Myocyte (in vitro differentiated cells): ENCODE measurements at places on chromosomes 4 and X. TPM values are rescaled to one million over a fixed set of nuclear protein-coding genes. Genes with fewer than 3 reads are reported as not detected.

The ERAS gene
- total RNA-seq, result not detected in 2 replicates

The MAGEA4 gene
- not detected in 2 replicates for total RNA-seq

The LEF1 gene
- 3.0 and 7.3 TPM in 2 replicates for total RNA-seq

The FAM9C gene
- 0.40 and 6.3 TPM in 2 replicates for total RNA-seq

The NDNF gene
- not detected in 2 replicates for total RNA-seq

The CENPVL3 gene
- 0.21 and 0.31 TPM in 2 replicates for total RNA-seq

DNA sequence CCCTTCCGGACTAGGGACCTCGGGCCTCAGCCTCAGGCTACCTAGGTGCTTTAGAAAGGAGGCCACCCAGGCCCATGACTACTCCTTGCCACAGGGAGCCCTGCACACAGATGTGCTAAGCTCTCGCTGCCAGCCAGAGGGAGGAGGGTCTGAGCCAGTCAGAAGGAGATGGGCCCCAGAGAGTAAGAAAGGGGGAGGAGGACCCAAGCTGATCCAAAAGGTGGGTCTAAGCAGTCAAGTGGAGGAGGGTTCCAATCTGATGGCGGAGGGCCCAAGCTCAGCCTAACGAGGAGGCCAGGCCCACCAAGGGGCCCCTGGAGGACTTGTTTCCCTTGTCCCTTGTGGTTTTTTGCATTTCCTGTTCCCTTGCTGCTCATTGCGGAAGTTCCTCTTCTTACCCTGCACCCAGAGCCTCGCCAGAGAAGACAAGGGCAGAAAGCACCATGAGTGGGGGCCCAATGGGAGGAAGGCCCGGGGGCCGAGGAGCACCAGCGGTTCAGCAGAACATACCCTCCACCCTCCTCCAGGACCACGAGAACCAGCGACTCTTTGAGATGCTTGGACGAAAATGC lies at the start of gene WAS:
Gene WAS, plus strand, starts transcription at position 389 of the 572 bp plus-strand sequence. Its CDS starts 55 bp downstream, at position 444.
- DNase-seq, result no peak

GRCh38 chr4:1727117-1728031 lies 6.1 kb downstream of the TACC3 start:
- DNase-seq, result peak; percentile 32

- no peak for DNase-seq
Measured at GRCh38 chr4:110265001-110265400, 66.6 kb upstream of the ELOVL6 start.

- no peak for DNase-seq
Measured at GRCh38 chr4:167955006-167955405, 137.3 kb upstream of the ANXA10 start.

DNA sequence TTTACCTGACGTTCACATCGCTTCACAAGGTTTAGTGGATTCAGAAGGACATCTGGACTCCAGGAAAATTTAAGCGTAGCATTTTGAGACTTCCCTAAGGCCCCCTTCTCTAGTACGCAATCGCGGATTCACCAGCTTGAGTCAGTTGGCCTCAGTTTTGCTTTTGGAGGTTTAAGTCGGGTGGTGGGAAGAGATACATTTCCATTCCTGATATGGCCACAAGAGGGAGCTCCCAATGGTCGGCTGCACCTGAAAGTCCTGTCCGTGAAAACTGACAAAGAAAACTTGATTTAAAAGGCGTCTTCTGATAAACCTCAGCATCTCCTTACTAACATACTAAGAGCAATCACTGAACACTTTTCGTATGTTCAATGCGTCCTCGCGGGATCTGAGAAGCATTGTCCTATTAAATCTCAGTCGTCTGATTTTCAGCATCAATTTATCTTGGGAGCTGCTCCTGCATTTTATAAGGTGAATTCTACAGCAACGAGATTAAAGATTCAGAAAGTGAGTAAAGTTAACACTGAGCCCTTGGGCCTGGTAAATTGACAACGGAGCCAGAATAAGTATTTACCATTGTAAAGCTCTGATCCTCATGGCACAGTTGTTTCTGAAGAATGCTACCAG lies 50.6 kb downstream of the LGI2 start:
- DNase-seq, result peak; percentile 64

- peak; percentile 76 for DNase-seq
Measured at GRCh38 chr4:41212616-41213203, 1.6 kb downstream of the APBB2 start.

- DNase-seq, result no peak
Measured at GRCh38 chrX:144335402-144335801, 451.5 kb downstream of the UBE2NL start.

DNA sequence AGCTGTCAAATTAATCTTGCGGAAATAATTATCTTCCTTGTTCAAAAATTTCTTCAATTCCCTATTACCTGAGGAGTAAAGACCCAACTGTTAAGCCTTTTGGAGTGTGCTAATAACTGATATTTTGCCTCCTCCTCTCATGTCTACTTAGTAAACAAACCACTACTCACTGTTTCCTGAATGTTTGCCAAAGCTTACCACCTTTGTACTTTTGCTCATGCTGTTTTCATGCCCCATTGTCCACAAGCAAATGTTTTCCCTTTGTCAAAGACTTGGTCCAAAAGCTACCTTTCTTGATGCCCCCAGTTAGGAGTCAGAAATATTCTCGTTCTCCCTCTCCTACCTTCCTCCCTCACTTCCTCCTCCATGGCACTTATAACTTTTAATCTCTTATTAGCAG lies 226.1 kb downstream of the ENOX2 start:
- no peak for DNase-seq

GRCh38 chr4:531721-532565 lies 32.9 kb downstream of the PIGG start:
- DNase-seq, result no peak

DNA sequence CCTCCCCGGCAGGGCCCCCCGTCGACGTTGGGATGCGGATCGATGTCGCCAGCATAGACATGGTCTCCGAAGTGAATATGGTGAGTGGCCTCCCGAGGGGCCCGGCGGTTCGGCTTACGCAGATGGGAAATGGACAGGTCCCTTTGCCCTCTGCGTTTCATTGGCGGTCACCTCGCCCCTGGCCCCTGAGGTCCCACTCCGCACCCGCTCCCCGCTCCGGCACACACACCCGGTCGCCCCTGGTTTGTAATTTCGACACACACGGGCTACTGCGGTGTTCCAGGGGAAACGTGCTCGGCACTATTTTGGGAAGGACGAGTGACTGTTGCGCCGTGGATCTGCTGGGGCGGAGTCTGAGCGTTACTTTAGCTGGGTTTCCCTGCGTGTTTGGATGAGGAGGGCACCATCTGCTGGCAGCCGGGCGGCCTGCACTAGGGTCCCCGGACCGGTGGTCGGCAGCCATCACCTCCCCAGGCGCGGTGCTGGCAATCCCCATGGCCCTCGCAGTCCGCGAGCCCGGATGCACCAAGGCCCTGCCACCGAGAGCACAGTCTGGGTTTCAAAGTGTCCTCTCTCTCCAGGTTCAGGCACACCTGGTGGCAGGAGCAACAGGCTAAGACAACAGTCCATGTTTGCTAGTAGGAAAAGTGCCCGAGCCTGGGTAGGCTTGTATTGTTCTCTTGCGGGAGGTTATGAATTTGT lies 1.2 kb downstream of the GABRB1 start:
- peak; percentile 59 for DNase-seq

DNA sequence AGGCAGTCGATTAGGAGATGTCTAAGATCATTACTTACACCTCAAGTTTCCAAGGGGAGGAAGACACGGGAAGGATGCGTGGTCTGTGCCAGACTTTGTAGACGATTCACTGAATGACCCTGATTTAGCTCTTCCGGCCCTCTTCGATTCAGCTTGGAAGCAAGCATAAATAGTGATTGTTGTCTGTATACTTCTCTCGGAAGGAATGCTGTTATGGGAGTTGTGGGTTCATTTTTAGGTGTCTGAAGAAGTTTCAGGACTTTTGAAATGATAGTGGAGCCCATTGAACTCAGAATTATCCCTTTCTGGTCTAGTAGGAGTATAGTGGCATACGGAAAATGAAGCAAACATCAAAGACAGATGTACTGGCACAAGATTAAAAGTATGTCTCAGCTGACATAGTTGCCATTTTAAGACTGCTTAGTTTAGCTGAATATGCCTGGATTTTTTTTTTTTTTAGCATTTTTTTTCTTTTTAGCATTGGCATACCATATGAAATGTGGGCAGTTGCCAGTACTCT lies 1.0 kb upstream of the ANKRD17 start:
- DNase-seq, result no peak

DNA sequence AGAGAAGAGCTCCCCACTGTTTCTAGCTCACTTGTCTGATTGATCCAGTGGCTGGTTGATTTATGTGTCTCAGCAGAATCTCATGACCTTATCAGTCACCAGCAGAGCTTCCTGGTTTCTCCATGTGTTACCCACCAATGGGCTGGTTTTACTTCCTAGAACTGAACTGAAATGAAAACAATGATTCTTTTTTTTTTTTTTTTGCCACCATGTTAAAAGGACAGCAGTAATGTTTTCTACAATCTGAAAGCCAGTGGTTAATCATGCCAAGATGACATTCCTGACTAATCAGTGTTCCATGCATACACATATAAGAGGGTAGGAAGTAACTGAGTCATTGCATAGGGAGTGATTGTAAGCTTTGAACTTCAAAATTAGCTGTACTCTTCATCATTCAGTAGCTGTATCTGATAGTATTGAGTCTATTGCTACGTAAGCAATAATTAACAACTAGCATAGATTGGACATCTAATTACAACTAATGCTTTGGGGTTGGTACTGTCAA lies 67.7 kb downstream of the SLC4A4 start:
- DNase-seq, result no peak

DNA sequence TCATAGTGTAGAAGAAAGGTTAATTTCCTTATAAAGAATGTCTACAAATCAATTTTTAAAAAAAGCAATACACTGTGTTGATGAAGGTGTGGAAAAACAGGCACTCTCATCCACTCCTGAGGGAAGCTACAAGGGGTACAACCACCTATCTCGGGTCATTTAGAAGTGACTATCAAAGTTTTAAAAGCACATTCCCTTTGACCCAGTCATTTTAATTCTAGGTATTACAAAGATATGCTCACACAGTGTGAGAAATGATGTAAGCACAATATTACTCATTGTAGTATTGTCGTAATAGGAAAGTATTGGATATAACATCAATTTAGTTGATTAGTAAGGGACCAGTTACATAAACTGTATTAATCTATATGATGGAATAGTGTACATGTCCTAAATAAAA lies 7.4 kb upstream of the HCCS start:
- no peak for DNase-seq

DNA sequence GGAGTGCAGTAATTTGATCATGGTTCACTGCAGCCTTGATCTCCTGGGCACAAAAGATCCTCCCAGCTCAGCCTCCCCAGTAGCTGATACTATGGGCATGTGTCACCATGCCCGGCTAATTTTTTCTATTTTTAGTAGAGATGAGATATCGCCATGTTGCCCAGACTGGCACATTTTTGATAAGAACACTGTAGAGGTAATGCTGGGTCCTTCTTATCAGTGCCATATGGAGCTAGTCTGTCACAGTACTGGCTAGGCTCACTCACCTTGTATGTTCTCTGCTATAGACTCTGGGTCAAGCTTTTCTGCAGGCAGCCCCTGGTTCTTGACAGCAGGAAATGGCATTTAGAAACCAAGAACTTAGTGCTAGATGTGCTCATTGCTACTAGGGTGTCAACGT lies 53.9 kb downstream of the BCOR start:
- DNase-seq, result no peak

DNA sequence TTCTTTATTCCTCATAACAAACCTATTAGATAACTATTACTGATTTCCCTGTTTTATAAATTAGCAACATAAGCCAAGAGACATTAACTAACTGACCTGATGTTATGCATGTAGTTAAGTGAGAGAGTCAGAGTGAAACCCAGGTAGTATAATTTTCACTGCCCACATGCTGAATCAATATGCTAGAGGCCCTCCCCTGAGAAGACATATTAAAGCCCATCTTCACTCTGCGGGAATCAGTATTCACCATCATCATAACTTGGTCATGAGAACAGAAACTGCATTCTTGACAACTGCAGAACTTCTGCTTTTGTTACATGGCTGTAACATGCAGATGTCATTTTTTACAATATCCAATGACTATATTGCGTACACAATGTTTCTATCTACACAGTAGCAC lies 1324.3 kb downstream of the ARAP2 start:
- no peak for DNase-seq

GRCh38 chr4:183757060-183757459 lies 98.0 kb downstream of the TRAPPC11 start:
- DNase-seq, result peak; percentile 37

GRCh38 chr4:165151734-165152133 lies 39.1 kb upstream of the TMEM192 start:
- no peak for DNase-seq

GRCh38 chr4:84971319-84971932 lies 4.9 kb upstream of the WDFY3 start:
- DNase-seq, result peak; percentile 64

- DNase-seq, result no peak
Measured at GRCh38 chrX:150982235-150982787, 824 bp upstream of the HMGB3 start.

GRCh38 chr4:96524311-96524875 lies 684.5 kb downstream of the PDHA2 start:
- DNase-seq, result no peak

GRCh38 chrX:147962476-147962875 lies 18.7 kb upstream of the FMR1NB start:
- peak; percentile 22 for DNase-seq

- DNase-seq, result no peak
Measured at GRCh38 chr4:81395239-81395638, 76.5 kb downstream of the RASGEF1B start.

DNA sequence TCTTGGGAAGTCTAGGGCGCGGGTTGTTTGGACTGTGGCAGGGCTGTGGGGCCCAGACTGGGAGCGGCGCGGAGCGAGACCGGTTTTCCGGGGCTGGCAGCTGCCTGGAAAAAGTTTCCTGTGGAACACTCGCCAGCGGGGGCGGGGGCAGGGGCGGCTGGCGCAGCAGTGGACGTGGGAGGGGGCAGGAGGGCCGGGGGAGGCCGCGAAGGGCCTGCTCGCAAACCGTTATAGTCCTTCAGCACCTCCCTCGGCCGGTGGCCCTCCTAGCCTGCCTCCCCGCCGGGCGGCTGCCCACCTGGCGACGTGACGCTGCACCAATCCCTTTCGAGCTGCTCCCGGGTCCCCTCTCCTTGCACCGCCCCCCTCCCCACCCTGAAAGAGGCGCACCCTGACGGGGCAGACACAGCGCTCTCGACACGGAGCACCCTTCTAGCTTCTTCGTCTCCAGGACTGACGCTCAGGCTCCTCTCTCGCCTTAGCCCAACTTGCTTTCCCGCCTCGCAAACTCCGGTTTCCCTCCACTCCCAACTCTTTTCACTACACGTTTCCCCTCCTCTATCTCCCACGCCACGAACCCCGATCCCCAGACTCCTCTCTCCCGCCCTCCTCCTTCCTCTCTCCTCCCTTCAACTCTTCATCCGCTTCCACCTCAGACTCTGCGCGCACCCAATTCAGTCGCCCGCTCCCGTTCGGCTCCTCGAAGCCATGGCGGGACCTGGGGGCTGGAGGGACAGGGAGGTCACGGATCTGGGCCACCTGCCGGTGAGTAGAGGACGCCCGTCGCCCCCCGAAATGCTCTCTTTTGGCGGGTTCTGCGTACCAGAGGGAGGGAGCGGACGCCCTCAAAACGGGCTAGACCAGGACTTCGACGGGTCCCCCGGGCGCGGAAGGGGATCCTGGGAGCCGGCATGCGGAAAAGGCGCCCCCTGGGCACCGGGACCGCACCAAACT lies at the start of gene NRK:
Gene NRK, plus strand, starts transcription at position 402 of the 954 bp plus-strand sequence. Its CDS starts 307 bp downstream, at position 709.
- no peak for DNase-seq

- no peak for DNase-seq
Measured at GRCh38 chrX:6041630-6042029, 187.0 kb downstream of the NLGN4X start.
